ENCODE measurements at places on chromosomes 16 and 17.
A peak's percentile ranks its signal among the peaks of the same experiment; 100 is the strongest.

DNA sequence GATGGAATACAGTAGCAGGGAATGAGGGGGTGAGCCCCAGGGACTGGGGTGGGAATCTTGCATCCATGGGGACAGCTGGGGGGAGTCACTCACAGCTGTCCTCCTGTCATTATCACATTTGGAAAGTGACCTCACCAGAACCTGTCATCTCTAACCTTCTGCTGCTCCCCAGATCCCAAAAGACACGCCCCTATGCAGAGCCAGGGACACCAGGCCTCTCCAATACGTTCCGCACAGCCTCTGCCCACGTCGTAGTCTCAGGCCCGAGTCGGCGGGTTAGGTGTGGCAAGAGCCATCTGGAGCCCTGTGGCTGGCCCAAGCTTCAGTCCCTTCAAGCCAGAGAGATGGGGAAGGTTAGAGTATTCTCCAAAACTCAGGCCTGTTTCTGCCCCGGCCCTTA, 214.3 kb downstream of the ENGASE start:
- no peak for DNase-seq

DNA sequence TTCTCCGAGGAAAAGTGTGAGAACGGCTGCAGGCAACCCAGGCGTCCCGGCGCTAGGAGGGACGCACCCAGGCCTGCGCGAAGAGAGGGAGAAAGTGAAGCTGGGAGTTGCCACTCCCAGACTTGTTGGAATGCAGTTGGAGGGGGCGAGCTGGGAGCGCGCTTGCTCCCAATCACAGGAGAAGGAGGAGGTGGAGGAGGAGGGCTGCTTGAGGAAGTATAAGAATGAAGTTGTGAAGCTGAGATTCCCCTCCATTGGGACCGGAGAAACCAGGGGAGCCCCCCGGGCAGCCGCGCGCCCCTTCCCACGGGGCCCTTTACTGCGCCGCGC, at the start of gene ERBB2:
Gene ERBB2, plus strand, starts transcription at position 247 of the 330 bp plus-strand sequence. CDS start 175 bp downstream, outside the sequence.
- DNase-seq: no peak

- no peak for DNase-seq
Observed at GRCh38 chr16:35552763-35553162, 2093.4 kb downstream of the TP53TG3F start.

DNA sequence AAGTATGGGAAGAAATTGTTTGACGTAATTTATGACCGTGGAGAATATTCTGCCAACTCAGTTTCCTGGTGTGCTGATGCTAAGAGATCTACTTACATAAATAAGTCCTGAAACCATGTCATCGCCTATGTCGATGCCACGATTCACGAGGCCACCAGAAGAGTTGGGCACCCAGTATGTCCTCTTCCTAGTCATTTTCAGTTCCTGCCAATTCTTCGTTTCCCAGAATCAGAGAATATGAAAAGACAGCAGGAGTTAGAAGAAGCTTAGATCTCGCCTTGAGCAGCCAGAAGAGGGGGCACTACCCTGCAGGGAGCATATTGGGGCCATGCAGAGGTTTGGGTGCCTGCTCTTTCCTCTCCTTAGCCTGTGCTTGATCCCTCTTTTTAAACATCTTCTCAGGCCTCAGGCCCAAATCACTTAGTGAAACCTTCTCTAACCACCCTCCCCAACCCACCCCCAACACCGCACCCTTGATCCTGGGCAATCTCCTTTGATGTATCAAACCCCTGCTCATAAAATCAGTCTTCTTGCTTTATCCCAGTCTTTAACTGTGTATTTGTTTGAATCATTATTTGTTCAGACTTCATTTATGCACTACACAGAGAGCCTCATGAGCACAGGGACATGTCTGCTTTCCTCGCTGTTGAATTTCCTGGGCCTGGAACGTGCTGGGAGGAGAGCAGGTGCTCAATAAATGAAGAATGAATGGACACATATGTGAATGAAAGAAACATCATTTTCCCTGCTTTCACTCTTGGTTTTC, 12.2 kb upstream of the LONP2 start:
- no peak for DNase-seq

DNA sequence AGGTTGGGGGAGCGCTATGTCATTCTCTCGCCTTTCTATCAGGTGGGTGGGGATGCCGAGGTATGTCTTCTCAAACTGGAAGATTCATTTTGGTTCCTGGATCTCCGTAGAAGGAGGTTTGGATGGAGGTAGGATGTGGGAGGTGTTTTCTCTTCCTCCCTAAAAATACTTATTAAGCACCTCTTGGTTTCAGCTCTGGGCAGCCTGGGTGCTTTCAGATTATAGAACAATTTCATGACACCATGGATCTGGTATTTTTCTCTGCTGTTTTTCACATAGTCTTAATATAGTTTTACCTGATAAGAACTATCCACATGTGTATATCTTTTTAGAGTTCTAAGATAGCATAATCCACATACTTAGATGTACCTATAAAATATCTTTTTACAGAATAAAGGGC, 92.9 kb downstream of the YPEL2 start:
- no peak for DNase-seq

DNA sequence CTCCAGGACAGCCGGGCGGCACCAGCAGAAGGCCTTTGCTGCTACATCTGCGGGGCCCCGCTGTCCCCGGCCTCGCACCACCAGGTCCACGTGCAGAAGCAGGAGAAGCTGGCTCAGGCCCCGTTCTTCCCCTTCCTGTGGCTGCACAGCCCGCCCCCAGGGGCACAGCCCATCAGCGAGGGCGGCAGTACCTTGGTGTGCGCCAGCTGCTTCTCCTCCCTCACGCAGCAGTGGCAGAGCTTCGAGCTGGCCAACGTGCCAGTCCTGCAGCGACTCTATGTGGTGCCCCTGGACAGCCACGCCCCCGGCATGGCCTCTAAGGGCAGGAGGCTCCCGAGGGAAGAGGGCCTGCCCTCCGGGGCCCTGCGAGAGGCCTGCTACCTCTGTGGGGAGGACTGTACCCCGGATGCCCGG, 58.3 kb upstream of the CIBAR2 start:
- DNase-seq: no peak

DNA sequence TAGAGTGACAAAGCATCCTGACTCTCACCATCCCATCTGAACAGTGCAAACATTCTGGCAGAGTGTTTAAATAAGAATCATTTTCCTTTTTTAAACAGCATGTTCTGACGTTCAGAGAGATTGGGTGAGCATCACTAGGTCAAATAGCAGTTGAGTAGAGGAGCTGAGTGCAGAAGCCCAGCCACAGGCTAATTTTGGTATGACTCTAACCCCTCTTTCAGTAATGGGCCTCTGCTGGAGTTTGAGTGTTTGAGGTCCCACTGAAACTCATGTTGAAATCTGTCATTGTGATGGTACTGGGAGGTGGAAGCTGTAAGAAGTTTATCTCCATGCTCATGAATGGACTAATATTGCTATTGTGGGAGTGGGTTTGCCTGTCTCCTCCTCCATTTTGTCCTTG, 194.4 kb downstream of the SALL1 start:
- no peak for DNase-seq

DNA sequence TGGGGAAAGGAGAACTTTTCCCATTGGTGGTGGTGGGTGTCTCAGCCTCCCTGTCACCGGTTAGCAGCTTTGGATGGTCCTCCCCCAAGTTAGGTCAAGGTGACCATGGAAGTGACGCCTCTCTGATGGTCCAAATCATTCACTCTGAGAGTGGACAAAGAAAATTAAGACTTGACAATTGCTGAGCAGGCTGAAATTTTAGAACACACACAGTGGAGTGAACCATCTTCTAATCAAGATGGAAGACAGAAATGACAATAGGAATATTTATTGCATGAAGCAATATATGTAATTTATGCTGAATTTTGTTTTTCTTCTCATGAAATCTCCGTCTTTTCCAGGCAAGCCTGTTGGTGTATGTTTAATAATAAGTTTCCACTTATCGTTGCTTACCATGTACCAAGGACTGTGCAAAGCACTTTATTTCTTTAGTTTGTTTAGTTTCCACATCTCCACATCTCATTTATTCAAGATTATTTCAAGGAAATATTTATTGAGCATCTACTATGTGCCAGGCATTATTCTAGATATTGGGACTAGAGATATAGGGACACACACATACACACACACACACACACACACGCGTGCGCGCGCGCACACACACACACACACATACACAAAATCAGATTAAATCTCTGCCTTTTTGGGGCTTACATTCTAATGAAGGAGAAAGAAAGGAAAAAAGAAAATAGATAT, 44.0 kb upstream of the TAC4 start:
- DNase-seq: no peak

- no peak for DNase-seq
Observed at GRCh38 chr16:49665482-49666230, 190.3 kb downstream of the ZNF423 start.

DNA sequence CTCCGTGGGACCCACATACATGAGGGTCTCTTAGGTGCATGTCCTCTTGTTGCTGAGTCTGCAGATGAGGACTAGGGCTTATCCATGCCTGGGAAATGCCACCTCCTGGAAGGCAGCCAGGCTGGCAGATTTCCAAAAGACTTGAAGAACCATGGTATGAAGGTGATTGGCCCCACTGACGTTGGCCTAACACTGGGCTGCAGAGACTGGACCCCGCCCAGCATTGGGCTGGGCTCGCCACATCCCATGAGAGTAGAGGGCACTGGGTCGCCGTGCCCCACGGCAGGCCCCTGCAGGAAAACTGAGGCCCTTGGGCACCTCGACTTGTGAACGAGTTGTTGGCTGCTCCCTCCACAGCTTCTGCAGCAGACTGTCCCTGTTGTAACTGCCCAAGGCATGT, 38.2 kb upstream of the IL21R start:
- no peak for DNase-seq

DNA sequence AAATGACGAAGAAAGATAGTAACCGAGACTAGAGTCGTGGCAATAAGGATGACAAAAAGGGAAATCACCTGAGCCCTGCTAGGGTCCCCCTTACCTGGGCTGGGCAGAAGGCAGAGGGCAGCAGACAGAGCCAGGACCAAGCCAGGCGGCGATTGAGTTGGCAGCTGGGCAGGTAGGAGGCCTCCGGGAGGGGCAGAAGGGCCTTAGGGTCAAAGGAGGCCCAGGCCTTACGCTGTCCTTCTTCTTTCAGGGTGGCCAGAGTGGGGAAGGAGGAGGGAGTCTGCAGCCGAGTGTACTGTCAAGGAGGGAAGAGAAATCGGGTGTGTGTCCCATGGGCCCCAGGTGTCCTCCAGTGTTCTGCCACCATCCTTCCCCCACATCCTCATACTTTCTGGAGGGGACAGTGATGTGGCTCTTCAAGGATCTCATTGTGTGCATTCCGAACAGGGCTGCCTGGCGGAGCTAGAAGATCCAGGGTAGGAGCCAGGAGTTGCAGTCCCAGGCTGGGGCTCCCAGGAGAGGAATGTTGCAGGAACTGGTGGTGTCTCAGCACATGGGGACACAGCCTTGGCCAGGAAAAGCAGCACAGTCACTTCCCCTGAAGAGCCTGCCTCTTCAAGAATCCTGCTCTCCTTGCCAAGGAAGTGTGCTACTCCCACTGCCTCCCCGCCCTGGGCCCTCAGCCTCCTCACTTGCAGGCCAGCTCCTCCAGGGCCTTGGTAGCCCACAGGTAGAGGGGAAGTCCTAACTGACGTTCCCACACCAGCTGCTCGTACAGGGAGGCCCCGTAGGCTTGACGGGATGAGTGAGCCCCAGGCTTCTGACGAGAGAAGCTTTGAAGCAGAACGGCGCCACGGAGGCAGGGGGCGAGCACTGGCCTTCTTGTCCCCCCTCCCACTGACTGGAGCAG, 13.2 kb downstream of the CTC1 start:
- no peak for DNase-seq

DNA sequence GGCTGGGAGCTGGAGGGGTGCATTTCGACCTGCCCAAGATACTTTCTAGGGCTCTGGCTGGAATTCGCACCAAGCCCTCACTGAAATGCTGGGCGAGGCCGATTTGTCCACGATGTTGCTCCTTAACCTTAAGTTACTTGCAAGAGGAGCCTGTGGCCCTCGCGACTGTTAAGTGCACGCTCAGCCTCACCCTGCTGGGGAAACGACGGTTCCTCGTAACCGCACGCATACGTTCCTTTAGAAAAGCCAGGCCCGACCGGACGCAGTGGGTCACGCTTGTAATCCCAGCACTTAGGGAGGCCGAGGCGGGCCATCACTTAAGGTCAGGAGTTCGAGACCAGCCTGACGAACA, 607 bp upstream of the NCOR1 start:
- peak; percentile 27 for DNase-seq

- no peak for DNase-seq
Observed at GRCh38 chr17:49759203-49759602, 4.7 kb downstream of the FAM117A start.

DNA sequence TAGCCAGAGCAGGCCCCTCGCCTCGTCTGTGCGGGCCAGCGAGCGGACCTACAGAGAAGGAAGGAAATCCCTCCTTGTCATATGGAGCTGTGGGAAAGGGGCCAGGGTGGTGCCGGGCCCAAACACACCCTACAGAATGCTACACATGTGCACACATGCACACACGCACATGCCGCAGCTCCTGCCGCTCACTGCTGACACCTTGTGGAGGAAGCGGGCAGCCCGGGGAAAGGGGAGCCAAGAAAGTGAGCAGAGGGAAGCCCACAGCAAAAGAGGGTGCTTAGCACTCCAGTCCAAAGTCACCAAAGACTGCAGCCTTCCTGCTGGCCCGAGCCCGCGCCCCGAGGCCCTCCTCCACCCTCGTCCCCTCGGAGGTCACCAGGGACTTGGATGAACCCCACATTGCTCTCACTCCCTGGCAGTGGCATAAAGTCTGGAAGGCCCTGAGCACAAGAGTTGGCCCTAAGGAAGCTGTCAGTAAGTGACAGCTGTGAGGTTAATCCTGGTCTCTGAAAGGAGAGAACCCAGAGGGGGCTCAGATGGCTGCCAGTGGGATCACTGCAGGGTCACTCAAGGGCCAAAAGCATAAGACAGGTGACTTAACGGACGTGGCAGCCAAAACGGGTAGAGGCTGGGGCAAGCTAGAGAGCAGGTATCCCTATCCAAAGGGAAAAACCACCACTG, 68.2 kb downstream of the MYO18A start:
- DNase-seq: peak; percentile 70

- DNase-seq: no peak
Observed at GRCh38 chr17:66850692-66851091, 15.8 kb downstream of the CACNG5 start.

DNA sequence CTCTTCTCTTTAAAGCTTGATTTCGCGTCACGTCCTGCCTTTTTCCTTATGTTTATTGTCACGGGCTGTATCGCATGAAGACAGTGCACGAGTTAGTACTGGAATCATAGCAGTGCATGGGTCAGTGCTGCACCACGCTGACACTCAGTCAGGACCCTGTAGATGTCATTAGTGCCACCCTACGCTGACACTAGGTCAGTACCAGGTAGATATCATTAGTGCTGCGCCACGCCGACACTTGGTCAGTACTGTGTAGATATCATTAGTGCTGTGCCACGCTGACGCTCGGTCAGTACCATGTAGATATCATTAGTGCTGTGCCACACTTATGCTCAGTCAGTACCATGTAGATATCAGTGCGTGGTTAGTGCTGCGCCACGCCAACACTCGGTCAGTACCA, 106.2 kb upstream of the ZNF469 start:
- no peak for DNase-seq

- no peak for DNase-seq
Observed at GRCh38 chr17:68197091-68197996, 50.5 kb upstream of the AMZ2 start.

GRCh38 chr16:2056681-2057407, 9.1 kb downstream of the TSC2 start:
- DNase-seq: no peak

Measured in GM12892 (cell line).